ENCODE measurements at places on chromosomes 12 and 14. TPM values are rescaled to one million over a fixed set of nuclear protein-coding genes. Genes with fewer than 3 reads are reported as not detected.

- H3K36me3 ChIP-seq: no peaks in the 10 kb centered on the region
- H3K4me3 ChIP-seq: no peak overlapping the region
- DNase-seq: no peak
- H3K4me1 ChIP-seq: peaks cover 9% of the 10 kb centered on the region
- peak overlapping the region; percentile 63 for H3K27ac ChIP-seq
These were observed 60.4 kb upstream of the FBRSL1 start for GRCh38 chr12:132429602-132429945.

- H3K4me3 ChIP-seq: no peak overlapping the region
- H3K27ac ChIP-seq: no peak overlapping the region
- H3K27me3 ChIP-seq: no peaks in the 10 kb centered on the region
- no peak for DNase-seq
- H3K4me1 ChIP-seq: peaks cover 18% of the 10 kb centered on the region
These were observed 10.6 kb downstream of the TMED10 start for GRCh38 chr14:75165586-75166391.

DNA sequence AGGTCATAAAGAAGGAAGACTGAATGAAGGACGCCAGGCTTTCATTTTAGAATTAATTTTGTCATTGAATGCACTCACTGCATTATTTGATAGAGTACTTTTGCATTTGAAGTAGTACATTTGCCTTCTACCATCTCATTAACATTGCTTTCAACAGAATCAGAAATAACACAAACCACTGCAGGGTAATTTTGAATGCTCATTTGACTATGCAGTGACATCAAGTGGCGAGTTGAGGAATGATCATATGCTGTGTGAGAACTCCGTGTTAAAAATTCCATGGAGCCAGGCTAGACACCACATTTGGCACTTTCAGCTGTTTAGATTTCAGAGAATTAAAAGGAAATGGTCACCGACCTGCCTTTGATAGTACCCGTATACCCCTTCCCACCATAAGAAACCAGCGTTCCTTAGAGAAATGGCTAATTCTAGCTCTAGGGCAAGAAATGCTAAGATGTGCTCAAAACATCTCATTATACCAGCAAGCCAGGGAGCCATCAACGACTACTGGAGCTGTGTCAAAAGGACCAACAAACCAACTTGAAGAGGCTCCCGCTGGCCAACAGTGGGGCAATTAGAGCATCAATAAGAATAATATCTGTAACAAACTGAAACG is 16.5 kb downstream of the HEBP1 start:
- H3K4me1 ChIP-seq: no peaks in the 10 kb centered on the region
- no peaks in the 10 kb centered on the region for H3K27me3 ChIP-seq
- H3K36me3 ChIP-seq: peaks cover 4% of the 10 kb centered on the region
- H3K27ac ChIP-seq: no peak overlapping the region
- no peak for DNase-seq

GRCh38 chr12:121793440-121793837 is at the start of gene RHOF:
Gene RHOF, minus strand, starts transcription at chr12:121793688. Its CDS starts 55 bp downstream, at chr12:121793633.
- H3K4me3 ChIP-seq: peak within 1 kb of the TSS; percentile 70
- no peak for DNase-seq
- peaks cover 52% of the 10 kb centered on the region for H3K4me1 ChIP-seq
- H3K27me3 ChIP-seq: no peaks in the 10 kb centered on the region
- peak within 1 kb of the TSS; percentile 88 for H3K27ac ChIP-seq

The TMEM63C gene
- total RNA-seq: 0.24 TPM

- peaks cover 18% of the 10 kb centered on the region for H3K4me1 ChIP-seq
- H3K27ac ChIP-seq: no peak overlapping the region
- no peaks in the 10 kb centered on the region for H3K27me3 ChIP-seq
- no peak for DNase-seq
These were observed 63.1 kb upstream of the ARID2 start for GRCh38 chr12:45666396-45666795.

The TEP1 gene
- 15.4 TPM for total RNA-seq

DNA sequence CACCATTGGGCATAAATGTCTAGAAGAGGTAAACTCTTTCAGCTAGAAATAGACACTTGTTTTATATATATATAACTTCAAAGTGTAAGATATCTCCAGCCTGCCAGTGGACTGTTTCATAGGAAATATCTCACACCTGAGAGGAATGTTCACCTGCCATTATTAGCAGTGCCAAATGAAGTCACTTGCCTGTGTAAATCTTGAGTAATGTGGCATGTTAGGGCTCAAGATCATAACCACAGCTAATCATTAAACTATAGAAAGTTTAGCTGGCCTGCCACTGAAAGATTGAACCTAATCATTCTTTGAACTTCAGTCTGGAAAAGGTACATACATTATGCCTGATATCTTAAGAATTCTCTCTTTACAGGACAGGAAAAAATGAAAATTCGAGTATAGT is 25.5 kb upstream of the KCNJ8 start:
- H3K4me1 ChIP-seq: no peaks in the 10 kb centered on the region
- no peaks in the 10 kb centered on the region for H3K27me3 ChIP-seq
- H3K4me3 ChIP-seq: no peak overlapping the region
- H3K36me3 ChIP-seq: no peaks in the 10 kb centered on the region
- no peak for DNase-seq

Data from thymus (tissue), 14 donors.